ENCODE measurements at places on chromosomes 6 and 20.

DNA sequence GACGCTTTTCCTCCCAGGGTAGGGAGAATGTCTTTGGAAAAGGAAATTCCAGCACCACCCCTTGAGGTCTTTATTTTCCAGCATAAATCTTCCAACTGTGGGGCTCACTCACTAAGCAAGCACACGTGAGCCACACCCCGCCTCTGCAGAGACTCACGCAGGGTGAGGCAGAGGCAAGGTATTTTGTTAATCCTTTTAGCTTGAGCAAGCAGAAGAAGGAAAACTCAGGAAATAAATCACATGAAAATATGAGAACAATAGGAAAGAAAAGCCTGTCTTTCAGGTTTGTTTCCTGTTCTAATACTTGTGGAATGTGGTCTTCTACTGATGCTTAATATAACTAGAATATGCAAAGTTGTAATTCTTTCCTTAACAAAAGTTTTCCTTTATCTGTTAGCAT, 4.1 kb upstream of the PHACTR2 start:
- DNase-seq = no peak

DNA sequence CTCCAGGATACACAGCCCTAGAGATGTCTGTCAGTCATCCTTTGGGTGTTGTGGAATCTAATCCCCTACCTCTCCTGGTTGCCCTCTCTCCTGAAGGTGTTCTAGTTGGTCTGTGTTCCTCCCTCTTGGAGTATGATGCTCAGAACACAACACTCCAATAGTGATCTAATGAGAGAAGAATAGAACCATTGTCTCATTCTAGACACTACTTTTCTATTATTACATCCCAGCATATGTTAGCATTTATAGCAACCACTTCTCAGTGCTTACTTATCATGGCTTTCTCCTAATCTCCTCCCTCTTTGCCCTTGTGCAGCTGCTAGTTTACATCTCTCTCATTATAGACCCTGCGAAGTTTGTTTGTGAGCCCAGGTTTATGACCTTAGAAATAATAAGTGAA, 109.0 kb downstream of the UNC5CL start:
- no peak for DNase-seq

DNA sequence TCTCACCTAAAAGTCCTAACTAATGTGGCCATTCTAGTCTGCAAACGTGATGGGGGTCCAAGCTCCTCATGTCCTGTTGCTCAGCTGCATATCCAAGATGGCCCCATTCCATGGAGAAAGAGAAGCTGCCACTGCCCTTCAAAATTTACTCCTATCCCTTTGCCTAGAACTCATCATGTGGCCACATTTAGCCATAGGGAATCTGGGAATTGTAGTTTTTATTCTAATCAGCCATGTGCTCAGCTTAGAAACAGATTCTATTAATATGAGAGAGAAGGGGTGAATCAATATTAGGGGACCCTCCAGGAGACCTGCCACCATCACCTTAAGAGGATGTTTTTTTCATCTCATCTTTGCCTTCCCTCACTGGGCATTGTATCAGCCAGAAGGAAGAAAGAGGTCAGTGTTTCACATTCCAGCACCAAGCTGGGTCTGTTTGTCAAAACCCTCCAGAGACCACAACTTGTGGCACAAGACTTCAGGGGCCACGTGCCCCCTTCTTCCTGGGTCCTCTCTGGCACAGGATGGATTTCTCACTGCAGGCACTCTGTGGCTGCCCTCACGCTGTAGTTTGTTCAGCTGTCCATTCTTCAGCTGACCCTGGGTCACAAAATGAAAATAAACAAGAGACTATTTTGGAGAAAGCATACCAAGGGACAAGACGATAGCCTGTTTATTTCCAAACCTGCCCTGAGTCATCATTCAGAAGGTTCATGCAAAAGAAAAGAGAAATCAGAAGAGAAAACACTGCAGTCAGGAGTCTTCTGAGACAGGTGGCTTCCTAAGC, 172.0 kb downstream of the EYA2 start:
- no peak for DNase-seq

GRCh38 chr6:152136449-152136825, 329.0 kb downstream of the ESR1 start:
- DNase-seq = no peak

DNA sequence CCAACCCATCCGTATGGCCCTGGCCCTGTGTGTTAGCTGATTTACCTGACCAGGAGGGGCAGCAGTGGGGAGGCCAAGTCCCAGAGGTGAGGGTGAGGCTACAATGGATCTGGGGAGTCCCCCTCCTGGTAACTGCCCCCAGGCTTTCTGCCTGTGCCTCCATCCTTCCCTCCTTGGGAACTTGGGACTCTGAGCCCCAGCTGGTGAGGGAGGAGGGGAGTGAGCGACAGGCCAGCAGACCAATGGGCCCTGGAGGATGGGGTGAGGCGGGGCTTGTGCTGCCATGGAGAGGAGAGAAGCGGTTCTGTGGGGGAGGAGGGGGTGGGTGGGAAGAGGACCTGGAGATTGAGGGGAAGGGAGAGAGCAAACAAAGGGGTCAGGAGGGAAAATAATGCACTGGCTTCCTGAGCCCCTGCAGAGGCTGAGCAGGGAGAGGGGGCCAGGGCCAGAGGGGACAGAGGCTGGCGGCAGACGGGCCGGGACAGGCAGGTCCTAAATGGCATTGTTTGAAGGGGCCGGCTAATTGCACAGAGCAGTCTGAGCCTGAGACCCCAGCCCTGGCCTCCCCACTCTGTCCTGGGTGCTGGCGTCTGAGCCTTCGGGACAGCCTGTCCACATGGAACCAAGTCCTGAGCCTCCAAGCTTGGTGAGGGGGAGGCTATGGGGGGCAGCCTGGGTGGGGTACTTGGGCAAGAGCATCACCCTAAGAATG, 17.5 kb downstream of the DNMT3B start:
- no peak for DNase-seq

GRCh38 chr6:87670707-87671106, 31.3 kb downstream of the AKIRIN2 start:
- no peak for DNase-seq

DNA sequence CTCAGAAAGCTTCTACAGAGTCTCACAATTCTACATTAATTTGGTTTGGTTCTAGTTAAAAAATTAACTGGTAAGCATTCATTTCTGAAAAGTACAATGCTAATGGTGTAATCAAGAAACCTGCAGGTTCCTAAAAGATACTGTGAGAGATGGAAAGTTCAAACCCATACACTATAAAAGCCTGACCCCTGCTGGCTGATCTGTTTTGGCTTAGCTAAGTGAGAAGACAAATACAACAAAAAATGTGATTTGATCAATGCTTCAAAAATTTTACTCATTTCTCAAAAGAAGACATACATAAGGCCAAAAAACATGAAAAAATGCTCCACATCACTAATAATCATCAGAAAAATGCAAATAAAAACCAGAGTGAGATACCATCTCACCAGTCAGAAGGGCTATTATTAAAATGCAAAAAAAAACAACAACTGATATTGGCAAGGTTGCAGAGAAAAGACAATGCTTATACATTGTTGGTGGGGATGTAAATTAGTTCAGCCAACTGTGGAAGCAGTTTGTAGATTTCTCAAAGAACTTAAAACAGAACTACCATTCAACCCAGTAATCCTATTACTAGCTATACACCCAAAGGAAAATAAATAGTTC, 102.8 kb downstream of the MOXD1 start:
- DNase-seq = no peak

DNA sequence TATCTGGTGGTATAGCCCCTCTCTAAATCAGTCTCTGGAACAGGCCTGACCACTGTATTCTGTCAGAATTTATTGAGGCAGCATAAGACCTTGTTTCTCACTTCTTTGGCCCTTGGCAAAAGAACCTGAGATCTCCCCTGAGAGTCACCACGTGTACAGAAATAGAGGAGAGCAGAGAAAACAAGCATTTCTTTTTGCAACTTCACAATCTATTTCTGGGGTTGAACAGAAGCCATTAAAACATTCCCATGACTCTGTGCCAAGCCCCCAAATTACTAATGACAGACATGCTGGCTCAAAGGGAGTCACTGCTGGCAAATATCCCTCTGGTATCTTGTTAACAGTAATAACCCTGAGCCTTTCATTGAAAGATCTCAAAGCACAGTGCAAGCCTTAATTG, 395.3 kb downstream of the MAFB start:
- DNase-seq = no peak

DNA sequence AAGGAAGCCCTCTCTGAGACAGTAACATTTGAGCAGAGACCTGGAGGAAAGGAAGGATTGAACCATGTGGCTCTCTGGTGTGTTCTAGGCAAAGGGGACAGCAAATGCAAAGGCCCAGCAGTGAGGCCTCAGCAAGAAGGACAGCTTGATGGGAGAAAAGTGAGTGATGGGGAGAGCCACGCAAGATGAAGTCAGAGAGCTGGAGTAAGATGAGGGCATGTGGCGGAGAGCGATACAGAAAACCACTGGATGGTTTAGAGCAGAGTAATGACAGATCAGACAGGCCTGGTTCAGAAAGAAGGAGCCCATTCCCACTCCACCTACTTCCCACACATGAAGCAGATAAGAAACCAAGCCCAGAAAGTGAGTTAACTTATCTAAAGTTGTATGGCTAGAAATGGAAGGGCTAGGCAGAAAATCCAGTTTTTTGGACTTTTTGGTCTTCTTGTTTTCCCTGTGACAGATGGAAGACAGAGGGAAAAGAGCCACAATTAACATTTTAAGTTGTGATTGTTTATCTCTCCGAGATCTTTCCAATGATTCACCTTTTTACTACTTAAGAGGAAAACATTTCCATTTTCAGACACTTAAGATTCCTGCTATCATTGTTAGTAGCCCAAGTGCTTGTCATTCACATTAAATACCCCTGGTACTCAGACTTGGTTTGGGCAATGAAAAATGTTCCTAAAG, 723 bp upstream of the SNPH start:
- no peak for DNase-seq

DNA sequence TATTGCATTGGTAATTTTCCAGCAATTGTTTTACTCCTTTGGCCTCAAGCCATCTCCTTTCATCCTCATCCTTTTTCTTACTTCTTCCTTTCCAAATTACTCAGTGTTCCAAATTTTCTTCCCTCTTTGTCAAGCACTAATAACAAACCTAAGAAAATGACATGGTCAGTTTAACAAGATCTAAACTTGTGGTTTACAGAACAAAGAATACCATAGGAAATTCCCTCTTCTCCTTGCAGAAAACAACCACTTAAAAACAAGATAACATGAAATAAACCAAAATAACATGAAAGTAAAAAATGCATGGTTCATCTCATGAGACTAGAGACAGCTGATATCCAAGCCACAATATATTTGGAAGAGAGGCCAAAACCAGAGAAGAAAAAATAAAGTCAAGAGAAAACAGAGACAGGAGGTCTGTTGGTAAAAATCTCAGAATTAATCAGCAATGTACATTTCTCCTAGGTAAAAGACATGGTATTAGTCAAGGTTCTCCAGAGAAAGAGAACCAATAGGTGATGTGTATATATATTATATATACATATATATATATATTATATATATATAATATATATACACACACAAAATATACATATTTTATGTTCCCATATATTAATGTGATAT, 51.0 kb upstream of the SENP6 start:
- DNase-seq = no peak

- no peak for DNase-seq
Observed at GRCh38 chr6:131828080-131828479, 20.3 kb downstream of the ENPP1 start.

DNA sequence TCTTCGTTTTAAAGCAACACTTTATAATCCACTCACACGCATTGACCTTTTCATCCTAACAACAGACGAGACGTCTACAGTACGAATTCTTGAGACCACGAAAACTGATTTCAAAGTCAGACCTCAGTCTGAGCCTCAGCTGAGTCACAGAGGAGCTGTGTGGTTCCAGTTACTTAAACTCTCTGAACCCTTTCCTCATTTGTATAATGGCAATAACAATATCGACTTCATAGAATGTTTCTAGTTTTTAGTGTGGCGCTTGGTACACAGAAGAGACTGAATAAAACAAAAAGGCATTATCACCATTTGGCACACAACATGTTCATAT, 236.9 kb downstream of the ATXN1 start:
- DNase-seq = no peak

DNA sequence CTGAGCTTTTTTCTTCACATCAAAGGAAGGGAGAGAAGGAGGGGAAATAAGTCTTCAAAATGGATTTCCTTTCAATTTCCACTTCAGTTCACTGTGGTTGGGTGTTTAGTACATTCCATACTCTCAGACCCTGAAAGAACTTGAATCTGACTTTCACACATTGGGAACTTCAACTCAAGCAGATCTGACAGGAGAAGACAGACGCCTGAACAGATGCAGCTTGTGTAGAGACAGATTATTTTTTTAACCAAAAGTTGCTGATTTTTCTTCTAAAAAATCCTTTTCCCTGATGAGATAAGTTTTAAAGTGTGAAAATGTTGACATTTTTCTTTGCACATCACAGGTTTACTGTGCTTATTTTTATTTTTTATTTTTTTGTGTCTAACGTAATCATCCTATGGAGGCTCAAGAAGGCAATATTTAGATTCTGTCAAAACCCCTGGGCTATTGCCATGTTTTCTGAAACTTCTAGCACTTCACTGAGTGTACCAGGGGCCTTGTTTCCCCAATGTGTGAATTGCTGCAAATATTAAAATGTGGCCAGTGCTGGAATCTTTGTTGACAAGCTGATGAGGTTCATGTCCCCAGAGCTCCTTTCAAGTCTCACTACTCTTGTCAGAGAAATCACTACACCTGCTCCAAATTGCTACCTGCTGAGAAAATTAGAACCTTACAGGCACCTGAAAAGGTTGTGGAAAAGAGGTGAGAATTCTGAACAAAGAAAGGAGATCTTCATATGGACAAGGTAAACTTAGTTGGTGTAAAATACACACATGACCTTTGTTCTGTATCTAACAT, 214.8 kb upstream of the BTBD3 start:
- DNase-seq = no peak

DNA sequence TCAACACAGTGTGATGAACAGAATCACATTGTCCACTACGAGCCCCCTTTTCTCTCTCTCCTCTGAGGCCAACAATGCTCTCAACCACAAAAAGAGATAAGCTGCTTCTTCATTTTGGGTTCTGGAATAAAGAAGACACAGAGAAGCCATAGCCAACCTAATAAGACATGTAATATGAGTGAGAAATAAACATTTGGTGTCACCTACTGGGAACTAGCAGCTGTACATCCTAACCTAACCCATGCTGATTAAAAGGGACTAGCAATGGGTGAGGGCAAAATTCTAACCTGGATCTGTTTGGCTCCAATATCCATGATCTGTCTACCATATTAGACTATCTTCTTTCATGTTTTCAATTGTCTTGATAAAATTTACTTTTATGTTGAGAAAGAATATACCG, 369.1 kb upstream of the MARCKS start:
- DNase-seq = no peak

DNA sequence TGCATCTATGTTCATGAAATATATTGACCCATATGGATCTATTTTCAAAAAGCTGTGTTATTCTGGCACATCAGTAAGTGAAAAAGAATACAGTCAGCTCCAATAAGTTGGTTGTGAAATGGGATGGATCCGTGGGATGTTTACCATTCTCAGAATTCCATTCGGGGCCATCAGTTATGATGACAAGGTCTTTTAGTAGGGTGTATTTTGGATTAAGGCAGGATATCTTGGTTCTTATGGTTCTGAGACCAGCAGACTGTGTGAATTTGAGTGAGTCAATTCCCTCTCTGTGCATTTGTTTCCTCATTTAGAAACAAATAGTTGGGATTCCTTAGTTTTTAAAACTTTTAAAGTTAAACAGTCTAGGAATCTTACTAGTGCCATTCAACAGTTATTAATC, 287.4 kb downstream of the CD109 start:
- DNase-seq = no peak

- DNase-seq = no peak
Observed at GRCh38 chr6:8268606-8269005, 166.3 kb upstream of the EEF1E1 start.

- no peak for DNase-seq
Observed at GRCh38 chr6:37658121-37658520, 39.6 kb downstream of the MDGA1 start.

Measured in type B pancreatic cell (in vitro differentiated cells).